NCI-H1417 treated with DMSO at 0.1 percent for 48 hours (cell line): ENCODE measurements at places on chromosomes 12 and 14.

DNA sequence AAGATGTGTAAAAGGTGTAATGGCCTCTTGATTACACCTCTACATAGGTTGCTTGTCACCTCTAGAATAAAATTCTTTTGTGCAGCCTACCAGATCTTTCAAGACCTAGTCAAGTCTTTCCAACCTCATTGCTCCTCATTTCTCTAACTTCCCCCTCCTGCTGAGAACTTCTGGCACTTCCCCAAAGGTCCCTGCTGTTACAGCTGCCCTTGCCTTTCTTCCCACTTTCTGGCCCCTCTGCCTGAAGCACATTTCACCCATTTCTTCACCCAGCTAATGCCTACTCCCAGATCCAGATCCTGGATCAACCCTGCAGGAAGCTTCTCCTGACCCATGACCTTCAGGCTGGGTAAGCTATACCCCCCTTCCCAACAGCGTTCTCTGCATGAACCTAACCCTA lies 1.5 kb downstream of the TSHR start:
- DNase-seq = no peak

DNA sequence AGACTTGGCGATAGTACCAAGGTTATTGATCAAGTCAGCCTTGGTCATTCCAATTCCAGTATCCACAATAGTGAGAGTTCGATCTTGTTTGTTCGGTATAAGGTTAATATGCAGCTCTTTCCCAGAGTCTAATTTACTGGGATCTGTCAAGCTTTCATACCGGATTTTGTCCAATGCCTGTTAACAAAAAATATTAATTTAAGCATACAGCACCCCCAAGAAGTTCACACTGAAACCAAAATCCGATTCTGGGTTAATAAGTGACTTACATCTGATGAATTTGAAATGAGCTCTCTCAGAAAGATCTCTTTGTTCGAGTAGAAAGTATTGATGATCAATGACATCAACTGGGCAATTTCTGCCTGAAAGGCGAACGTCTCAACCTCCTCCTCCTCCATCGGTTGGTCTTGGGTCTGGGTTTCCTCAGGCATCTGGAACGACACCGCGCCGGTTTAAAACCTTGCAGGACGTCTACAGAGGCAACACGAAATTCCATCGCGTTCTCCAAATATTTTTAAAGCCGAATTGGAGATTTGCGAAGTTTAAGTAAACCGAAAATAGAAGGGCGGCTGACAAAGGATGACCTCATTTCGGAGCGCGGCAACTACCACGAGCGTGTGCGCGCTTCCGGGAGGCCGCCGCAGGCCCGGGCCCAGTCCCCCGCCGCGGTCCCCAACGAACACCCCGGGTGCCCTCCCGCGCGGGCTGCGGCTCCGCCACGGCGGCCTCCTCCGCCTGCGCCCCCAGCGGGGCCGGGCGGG lies 716 bp downstream of the HSP90AA1 start:
- no peak for DNase-seq

GRCh38 chr12:100395811-100396210 lies 38.9 kb downstream of the SLC17A8 start:
- DNase-seq = no peak

DNA sequence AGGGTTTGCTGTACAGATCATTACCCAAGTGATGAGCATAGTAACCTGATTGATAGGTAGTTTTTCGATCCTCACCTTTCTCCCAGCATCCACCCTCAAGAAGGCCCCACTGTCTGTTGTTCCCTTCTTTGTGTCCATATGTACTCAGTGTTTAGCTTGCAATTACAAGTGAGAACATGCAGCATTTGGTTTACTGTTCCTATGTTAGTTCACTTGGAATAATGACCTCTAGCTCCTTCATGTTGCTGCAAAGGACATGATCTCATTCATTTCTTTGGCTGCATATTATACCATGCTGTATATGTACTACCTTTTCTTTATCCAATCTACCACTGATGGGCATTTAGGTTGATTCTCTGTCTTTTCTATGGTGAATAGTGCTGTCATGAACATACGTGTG lies 181.6 kb upstream of the FOXG1 start:
- DNase-seq = no peak

DNA sequence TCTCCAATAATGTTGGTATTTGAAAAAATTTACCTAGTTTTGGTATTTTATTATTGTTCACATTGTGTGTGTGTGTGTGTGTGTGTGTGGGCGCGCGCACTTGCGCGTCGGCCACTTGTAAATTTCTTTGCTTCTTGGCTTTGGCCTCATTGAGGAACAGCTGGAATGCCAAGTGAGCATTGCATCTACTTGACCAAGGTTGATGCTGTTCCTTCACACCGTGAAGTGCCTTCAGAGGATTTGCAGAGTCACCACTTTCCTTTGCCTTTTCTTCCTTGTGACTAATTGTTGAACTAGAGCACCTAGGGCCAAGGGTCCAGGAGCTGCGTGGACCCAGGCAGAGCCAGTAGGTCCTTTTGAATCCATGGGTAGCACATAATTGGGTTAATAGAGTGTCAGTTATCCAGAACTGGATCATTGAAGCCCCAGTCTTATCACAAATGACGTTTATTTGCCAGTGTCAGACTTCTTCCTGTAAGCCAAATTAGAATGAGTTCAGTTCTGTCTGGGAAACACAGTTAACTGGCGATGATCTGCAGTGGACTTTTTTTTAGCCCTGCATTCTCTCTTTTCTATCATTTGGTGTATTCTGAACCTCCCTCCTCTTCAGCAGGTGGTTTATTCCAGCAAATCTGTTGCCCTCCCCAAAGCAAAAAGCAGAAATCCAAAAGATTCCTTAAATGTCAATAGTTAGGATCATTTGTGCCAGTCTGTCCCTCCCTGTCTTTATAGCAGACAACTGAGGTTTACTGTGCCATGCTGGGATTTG lies 2.6 kb downstream of the PPP2R5C start:
- DNase-seq = no peak

- no peak for DNase-seq
Measured at GRCh38 chr14:52402812-52403526, 88.9 kb downstream of the PTGER2 start.

- no peak for DNase-seq
Measured at GRCh38 chr14:98578204-98578603, 693.8 kb downstream of the BCL11B start.

- no peak for DNase-seq
Measured at GRCh38 chr14:33964599-33965317, 13.9 kb upstream of the EGLN3 start.

- no peak for DNase-seq
Measured at GRCh38 chr12:7788294-7788660, 925 bp upstream of the NANOG start.

DNA sequence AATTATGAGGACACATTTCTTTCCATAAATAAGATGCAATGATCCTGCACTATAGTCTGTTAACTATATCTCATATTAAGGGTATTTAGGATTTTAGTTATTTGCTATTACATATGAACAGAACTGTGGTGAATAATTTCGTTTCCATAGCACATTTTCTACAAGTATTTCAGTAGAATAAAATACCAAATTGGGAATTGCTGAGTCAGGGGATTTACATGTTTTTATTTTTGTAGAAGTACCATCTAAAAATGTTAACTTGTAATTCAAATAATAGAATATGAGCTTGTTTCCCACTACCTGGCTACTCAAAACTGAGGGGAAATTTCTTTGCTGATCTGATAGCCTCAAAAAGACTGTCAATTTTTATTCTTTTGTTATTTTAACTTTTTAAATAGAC lies 124.1 kb downstream of the SCAF11 start:
- DNase-seq = no peak

- DNase-seq = no peak
Measured at GRCh38 chr14:102146423-102146822, 6.7 kb downstream of the WDR20 start.

DNA sequence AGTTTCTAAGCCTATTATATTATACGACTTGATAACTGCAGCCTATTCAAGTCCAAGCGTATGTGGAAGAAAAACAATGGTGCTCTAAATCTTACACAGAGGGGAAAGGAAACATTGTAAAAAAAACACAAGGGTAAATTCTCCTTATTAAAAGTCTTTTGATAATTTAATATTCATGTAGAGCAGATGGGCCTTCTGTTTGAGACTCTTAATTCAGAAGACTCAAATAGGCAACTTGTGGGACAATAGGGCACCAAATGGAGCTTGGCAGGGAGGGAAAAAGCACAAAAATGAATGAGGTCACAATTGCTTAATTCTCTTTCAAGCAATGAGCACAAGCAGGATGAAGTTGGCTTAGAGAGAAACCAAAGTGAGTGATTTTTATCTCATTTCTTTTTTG lies 159.4 kb downstream of the NELL2 start:
- DNase-seq = no peak

GRCh38 chr12:115756271-115756670 lies 521.2 kb downstream of the MED13L start:
- DNase-seq = no peak

GRCh38 chr14:61416591-61416990 lies 95.2 kb downstream of the PRKCH start:
- DNase-seq = no peak

DNA sequence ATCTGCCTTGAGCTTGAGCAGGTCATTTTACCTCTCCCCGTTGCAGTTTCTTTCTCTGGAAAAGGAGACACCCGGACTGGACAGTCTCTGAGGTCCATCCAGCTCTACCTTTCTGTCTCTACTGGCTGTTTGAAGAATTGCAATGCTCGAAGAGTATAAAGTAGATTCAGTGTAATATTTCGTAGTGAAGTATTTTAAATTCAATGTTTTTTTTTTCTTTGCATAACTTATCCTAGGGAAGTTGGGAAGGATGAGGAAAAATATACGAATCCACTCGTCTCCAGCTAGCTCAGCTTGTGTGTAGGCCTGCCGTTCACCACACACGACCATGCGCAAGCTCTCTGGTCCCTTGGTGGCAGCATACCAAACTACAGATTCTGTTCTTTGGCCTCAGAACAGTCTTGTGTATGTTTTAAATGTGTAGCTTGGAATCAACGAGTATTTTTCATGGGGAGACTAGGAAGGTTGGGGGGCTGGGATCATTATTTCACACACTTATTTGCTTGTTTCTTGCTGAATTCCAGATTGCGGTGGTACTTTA lies 307.9 kb downstream of the CACNA1C start:
- no peak for DNase-seq

DNA sequence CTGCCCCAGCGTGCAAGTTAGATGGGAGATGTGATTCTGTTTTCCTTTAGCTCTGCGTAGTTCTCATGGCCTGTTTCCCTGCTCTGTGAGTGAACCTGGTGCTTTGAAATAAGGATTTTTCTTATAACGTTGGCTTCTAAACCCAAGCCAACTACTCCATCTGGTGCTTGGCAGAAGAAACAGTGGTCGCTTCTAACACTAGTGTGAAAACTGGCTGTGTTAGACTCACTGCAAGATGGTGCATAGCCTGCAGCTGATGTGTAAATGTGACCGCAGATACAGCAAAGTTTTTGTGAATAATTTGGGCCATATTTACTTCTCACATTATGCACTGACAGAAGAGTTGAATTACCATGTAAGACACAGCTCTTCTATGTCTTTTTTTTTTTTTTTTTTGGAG lies 12.2 kb downstream of the GTF2H3 start:
- DNase-seq = no peak

GRCh38 chr12:1779783-1780182 lies 40.6 kb upstream of the LRTM2 start:
- no peak for DNase-seq
